ENCODE measurements at places on chromosomes 3 and 15.

- DNase-seq, result no peak
Measured at GRCh38 chr15:35023804-35024203, 35.7 kb upstream of the ZNF770 start.

GRCh38 chr3:38095669-38096483 is 41.1 kb downstream of the ACAA1 start:
- no peak for DNase-seq

DNA sequence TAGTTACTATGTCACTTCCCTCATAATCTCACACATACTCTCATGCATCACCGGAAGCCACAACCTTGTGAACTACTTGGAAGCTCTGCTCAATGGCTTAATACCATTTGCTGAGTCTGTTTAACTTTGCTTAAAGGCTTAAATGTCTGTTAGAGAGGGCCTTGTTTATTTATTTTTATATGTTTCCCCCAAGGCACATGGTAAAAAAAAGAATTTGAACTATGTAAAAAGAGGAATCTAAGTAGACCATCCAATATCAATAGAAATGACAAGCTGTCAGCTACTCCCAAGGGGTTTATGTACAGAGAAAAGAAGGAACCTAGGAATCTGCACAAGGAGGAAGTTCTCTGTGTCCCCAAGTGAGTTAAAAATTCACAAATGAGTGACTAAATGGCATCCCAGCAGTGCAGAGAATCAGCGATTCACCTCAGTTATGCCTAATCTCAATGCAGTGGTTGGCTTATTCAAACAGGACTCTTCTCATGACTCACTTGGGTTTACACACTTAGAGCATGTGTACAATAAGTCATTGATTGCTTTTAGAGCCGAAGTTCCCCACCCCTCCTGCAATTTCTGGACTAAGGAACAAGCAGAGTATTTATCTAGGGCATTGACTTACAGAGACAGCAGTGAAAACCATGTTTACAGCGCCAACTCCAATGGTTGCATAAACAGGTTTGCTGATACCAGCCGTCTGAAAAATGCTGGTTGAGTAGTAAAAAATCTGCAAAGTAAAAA is 24.4 kb downstream of the SLC2A2 start:
- DNase-seq, result no peak

- no peak for DNase-seq
Measured at GRCh38 chr15:83711236-83711635, 57.3 kb downstream of the ADAMTSL3 start.

DNA sequence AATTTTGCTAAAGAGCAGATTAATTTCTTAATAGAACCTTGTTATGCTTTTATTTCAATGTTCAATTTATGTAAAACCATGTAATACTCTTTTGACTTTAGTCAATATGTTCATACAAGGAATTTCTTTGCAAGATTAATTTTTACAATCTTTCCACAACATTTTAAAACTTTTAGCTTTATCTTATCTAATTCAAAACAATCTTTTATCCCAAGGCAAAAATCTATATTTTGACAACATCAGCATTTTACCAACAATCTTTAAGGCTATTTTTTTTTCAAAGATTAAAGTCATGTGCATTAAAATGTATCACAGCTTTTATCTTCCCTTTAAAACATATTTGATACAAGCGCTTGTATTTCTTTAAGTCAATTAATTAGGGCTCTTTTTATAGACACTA is 914.7 kb downstream of the PLOD2 start:
- no peak for DNase-seq

- no peak for DNase-seq
Measured at GRCh38 chr3:189941125-189941524, 179.6 kb downstream of the P3H2 start.

DNA sequence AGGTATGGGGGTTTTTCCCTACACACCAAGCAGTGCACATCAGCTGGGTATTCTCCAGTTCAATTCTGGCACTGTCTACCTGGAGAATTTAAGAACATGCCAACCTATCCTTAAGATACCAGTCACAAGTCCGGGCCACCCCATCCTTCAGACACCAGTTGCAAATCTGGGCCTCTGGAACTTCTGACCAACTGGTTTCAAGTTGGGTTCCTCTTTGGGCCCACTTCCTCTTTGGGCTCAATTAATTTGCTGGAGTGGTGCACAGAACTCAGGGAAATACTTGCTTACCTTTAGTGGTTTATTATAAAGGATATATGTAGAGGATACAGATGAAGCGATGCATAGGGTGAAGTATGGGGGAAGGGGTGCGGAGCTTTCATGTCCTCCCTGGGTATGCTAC is 25.3 kb downstream of the GLCE start:
- DNase-seq, result no peak

DNA sequence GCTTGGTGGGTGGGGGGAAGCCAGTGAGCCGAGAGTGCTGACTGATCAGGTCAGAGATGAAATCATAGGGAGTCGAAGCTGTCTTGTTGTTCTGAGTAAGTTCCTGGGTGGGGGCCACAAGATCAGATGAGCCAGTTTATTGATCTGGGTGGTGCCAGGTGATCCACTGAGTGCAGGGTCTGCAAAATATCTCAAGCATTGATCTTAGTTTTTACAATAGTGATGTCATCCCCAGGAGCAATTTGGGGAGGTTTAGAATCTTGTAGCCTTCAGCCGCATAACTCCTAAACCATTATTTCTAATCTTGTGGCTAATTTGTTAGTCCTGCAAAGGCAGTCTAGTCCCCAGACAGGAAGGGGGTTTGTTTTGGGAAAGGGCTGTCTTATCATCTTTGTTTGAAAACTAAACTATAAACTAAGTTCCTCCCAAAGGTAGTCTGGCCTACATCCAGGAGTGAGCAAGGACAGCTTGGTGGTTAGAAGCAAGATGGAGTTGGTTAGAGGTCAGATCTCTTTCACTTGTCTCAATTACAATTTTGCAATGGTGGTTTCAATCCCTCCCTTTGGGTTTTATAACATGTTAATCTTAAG is 18.7 kb upstream of the MTMR14 start:
- no peak for DNase-seq

DNA sequence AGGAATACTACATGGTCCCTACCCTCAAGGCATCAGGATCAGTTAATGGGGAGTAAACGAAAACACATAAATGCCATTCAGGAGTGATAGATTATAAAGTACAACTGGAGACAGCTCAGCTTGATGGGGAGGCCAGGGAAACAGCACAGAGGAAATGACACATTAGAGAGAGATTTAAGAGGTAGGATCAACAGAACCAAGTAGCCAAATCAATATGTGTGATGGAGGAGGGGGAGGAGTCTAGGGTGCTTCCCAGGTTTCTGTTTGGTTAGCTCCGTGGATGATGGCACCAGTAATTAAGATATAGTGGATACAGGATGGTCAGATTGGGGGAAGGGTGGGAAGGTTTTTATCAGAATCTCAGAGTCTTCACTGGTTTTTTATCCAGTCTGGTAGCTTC is 229.5 kb upstream of the ROPN1 start:
- no peak for DNase-seq

- DNase-seq, result no peak
Measured at GRCh38 chr3:186254676-186255650, 107.1 kb downstream of the DGKG start.

DNA sequence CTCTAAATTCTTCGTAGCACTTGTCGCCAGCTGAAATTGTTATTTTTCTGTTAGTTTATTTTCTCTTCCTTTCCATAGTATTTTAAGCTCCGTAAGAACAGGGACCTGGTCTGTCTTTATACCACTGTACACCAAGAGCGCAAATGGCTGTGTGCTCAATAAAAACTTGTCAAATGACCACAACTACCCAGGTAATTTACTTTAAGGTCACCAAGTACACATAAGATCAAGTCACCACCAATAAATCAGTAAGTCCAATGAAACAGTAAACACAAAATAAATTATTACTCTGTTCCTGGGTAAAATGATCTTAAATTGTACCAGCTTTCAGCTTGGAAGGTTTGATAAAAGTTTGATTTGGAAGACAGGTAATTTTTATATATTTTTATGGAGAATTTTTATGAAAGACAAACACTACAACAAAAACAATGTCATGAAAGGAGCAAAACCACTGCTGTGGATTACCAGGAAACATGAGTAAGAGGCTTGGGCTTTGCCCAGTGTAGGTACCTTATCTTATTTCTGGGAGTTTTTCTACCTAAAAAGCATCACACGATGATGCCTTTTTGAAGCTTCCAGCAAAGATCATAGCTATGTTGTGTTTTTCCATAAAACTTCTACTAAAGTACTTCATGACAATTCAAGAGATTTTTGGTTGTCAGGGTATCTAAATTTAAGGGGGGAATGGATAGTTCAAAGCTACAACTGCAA is 406.8 kb downstream of the SHQ1 start:
- no peak for DNase-seq

DNA sequence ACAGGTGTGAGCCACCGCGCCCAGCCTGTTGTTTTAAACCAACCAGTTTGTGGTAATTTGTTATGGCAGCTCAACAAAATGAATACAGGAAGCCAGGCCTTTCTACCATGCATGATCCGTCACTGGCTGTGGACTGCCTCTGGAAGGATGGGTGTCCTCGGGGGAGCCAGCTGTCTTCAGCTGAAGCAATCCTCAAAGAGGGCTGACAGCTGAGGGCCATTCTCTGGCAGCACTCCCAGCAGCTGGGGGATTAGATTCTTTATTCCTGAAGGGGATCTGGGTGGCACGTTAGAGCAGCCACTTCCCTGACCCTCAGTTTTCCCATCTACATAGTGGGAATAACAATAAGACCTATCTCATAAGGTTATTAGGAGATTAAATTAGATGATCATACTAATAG is 24.4 kb downstream of the POLR2M start:
- DNase-seq, result no peak

DNA sequence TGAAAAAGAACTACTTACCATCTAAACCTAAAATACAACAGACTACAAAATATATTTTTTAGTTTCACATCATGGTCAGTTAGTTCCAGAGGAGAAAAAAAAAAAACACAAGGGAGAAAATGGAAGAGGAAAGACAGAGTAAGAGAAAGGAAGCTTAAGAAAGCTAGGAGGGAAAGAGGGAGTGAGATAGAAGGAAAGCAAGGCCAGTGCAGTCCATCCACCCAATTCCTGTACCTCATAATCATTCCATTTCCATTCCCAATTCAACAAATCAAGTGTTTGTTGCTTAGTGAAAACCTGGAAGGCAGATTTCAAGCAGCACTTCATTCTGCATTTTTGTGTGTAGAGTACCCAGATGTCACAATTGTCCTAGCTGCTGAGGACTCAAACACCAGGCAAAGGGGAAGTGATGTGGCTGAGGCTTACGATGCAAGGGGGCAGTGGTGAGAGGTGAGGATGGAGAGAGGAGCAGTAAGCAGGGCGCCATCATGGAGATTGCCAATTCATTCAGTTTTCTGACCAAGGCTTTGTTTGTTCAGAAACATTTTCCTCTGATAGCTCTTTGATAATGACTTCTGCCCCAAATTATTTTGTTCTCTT is 83.6 kb upstream of the GSK3B start:
- no peak for DNase-seq

DNA sequence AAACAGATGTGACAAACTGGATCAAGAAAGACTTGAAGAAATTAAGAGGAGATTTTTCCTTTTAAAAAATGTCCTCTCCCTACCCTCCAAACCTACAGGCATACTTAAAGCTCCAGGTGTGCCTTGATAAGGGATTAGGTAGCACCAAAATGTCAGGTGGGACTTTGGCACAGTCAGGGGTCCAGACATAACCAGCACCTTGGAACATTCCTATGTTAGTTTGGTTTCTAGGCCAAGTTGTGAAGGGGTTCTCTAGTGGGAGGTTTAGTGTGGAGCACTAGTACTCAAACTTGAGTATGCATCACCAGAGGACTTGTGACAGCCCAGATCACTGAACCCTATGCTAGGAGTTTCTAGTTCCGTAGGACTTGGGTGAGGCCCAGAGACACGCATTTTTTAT is 13.9 kb downstream of the ILDR1 start:
- no peak for DNase-seq

DNA sequence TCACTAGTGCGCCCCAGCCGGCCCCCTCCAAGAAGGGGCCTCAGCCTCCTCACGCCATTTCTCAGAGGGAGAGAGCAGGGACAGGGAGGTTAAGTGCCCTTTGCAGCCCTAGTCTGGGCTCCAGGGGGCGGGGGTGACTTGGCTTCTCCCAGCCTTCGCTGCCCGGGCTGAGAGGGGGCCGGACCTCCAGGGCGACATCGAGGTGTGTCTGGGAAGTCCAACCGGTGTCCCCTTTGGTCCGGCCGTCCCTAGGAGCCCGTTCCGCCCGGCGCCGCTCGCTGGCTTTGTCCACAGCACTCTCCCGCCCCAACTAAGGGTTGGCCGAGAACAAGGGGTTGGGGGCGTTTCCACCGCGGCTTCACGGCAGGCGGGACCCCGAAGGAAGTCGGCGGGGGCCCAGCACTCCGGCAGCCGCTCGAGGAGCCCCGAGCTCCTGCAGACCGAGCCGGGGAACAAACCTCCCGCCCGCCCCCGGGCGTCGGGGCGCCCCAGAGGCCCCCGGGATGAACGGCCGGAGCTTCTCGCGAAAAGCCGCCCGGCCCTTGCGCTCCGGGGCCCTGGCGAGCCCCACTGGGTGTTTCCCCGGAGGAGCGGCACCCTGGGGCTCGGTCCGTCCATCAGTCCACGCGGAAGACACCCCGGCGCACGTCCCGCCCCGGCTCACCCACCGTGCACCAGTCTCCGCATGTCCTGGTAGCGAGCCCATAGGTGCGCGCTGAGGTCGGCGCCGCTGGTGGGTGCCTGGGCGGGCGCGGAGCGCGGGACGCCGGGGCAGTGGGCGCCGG is 627 bp downstream of the NT5DC2 start:
- DNase-seq, result no peak

GRCh38 chr15:85071504-85071903 is 89.8 kb downstream of the PDE8A start:
- no peak for DNase-seq

DNA sequence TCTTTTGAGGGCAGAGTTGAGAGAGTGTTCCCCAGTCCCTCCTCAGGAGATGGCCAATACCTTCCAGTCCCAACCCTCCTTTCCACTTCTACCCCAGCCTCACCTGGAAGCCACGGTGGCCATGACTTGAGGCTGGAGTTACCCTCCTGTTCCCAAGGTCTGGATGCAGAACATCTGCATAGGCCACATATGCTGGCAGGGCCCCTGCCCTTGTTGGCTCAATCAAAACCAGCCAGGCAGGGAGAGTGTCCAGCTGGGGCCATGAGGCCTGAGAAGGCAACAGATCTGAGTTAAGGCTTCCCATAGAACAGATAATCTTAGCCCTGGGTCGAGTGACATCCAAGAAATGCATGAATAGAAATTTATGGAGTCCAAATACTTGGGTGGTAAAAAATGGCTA is 23.6 kb upstream of the VIPR1 start:
- DNase-seq, result no peak

GRCh38 chr3:129314386-129315222 is 35.9 kb downstream of the HMCES start:
- DNase-seq, result peak; percentile 94

DNA sequence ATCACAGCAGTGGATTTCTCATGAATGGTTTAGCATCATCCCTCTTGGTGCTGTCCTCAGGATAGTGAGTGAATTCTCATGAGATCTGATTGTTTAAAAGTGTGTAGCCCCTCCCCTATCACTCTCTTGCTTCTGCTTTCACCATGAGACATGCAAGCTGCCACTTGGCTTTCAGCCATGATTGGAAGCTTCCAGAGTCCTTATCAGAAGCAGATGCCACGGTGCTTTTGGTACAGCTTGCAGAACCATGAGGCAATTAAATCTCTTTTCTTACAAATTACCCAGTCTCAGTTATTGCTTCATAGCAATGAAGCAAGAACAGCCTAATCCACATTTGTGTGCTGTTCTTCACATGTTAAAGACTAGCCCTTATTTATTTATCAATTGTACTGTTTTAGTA is 495.2 kb upstream of the EPHA6 start:
- DNase-seq, result no peak

All from tibial artery (tissue), 4 donors.